T follicular helper cell (primary cell): ENCODE measurements at places on chromosomes 3 and 15.

GRCh38 chr3:58858126-58858525 is 191.6 kb upstream of the FAM3D start:
- DNase-seq: no peak

GRCh38 chr15:41813426-41813825 is 14.5 kb upstream of the JMJD7 start:
- DNase-seq: no peak

DNA sequence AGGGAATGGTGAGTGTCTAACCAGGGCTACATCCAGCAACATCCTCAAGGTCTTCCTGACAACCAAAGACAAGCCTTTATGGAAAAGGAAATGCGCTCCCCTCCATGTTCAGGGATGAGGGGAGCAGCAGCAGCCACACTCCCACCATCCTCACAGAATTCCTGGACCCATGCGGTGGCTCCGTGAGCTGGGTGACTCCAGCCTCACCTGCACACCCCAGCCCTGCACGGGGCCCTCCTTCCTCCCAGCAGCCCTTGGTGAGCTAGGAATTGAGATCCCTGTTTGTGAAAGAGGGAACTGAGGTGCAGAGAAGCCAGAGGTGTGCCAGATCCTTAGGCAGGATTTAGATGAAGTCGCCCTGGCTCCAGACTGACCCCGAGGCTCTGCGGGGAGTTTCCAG is 52.3 kb downstream of the GRIP2 start:
- no peak for DNase-seq

DNA sequence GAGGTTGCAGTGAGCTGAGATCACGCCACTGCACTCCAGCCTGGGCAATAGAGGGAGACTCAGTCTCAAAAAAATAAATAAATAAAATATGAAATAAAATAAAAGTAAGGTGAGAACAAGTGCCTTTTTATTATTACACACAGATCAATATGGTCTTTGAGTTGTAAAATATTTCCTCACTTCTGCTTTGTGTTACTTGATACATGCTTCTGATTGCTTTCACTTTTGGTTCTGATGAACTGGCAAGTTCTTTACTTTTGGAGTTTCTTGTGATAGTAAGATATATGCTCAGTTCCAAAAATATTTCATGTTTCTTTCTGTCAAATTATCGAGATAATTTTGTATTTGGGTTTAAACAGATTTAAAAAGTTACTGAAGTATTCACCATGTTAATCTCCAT is 16.6 kb upstream of the GYG1 start:
- no peak for DNase-seq

GRCh38 chr3:134059671-134060560 is 30.2 kb upstream of the SLCO2A1 start:
- no peak for DNase-seq
